NB4 (cell line): ENCODE measurements at places on chromosomes 12 and 14.

DNA sequence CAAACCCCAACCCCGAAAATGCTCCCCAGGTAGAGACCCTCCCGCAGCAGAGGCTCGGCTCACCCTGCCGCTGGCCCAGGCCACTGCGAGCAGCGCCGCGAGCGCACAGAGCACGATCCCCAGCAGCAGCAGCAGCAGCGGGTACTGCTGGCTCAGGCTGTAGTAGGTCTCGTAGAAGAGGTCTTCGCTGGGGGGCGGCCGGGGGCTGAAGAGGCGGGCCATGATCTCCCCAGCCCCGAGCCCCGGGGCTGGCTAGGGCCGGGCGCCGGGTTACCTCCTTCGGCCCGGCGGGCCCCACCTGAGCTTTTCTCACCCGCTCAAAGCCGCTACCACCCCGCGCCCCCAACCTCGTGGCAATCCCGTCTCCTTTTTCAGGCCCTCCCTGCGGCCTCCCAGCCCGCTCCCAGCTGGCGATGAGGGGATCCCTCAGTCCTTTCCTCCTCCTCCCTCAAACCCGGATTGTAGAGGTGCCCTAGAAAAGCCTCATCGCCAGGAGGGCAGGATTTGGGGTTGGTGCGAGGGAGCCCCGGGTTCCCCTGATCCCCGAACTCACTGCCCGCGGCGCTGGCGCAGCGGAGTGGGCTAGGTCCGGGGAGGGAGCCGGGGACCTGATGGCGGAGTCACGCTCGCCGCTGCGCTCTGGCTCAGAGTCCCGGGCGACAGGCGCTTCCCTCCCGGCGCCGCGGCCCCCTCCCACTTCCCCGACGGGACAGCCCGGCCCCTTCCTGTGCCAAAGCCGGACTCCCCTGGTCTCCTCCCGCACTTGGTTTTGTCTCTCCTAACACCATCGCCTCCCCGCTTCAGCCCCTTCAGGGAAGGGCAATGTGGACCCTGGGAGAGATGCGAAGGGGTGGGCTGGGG lies at the start of gene ADCY4:
Gene ADCY4 (minus strand): TSS at position 641 of the 861 bp plus-strand sequence. CDS start 419 bp downstream, at position 222.
- no peak for DNase-seq

GRCh38 chr12:49048953-49049352 lies 11.6 kb downstream of the KMT2D start:
- no peak for DNase-seq

DNA sequence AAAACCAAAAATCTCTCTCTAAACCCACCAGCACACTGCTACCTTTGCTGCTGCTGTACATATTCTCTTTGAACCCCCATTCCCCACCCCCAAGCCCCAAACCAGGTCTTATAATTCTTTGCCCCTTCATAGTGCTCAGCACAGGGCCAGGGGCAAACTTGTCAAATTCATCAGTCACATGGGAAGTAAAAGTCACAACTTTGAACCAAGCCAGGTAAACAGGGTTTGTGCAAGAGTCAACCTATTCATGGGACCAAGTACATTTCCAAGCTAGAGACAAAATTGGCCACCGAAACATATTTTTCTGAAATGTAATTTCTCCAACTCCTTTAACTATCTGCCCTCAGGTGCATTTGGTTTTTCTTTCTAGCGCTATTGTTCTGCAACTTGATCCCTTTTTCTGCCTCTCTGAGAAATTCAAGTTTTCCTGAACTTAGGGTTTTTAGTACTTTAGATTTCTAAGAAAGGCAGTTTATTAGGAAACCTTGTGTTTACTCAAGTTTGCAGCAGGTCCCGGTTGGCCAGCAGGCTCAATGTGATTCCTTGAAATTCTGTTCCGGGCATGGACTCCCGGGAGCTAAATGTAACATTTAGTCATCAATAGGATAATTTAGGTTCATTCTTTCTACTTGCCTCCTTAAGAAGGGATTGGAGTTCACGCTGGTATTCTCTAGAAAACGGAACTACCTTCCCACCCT lies 230.5 kb downstream of the EFCAB11 start:
- DNase-seq: no peak

- DNase-seq: no peak
These were observed 8.4 kb downstream of the ZC2HC1C start for GRCh38 chr14:75077794-75078193.

GRCh38 chr12:57096099-57096572 lies 7.2 kb downstream of the NAB2 start:
- no peak for DNase-seq

DNA sequence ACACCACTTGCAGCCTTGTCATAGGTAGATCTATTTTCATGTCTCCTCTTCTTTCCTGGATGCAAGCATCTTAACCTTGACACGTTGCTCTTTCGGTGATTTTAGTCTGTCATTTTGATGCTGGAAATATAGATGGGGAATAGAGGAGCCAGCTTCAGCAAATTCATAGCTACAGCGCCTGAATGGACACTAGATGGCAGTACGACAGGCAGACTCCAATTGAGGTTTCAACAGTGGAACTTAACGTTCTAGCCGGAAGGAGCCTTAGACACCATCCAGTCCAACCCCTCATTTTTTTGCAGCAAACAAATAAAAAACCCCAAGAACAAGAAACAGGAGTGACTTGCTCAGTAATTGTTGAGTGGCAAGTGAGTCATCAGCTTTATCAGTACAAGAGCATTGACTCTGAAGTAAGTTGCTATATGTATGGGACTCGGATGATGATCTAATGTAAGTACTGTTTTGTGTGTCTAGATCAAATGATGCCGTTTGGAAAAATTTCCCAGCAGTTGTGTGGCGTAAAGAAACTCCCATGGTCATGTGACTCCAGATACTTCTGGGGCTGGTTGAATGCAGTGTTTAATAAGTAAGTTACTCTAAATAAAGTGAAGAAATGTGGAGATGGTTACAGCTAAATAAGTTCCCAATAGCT lies 9.0 kb downstream of the DMAC2L start:
- peak; percentile 95 for DNase-seq

DNA sequence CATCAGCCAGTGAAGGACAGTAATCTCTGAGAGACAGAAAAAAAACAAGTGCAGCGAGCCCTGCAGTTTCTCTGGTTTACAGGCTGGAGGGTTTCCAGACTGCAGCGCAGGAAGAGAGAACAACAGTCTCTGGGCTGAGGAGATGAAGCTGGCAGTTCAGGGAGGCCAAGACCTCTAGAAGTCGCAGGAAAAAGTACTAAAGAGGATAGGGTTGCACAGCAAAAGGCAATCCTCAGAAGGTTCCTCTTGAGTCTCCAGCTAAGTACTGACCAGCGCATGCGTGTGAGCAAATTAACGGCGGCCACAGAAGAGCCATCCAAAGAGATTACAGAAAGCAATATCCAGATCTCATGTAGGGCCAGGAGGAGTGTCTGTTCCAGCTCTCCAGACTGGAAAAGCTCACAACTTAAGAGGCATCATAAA lies 12.2 kb upstream of the CCDC60 start:
- DNase-seq: no peak

- DNase-seq: no peak
These were observed 379.2 kb upstream of the OR4E1 start for GRCh38 chr14:22052795-22053194.

GRCh38 chr14:76509311-76509710 lies 133.4 kb downstream of the ESRRB start:
- DNase-seq: no peak

DNA sequence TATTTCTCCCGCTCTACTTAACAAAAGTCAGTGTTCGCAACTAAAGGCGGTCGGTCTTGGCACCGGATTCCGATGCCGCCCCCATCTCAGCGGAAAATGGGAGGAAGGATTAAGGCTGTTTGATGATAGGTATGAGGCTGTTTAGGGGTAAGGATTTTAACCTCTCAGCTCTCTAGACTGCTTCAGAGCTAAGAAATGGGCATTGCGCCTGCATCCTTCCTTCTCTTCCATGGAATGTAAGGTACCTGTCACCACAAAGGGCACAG lies 1.4 kb downstream of the COCH start:
- no peak for DNase-seq

- DNase-seq: no peak
These were observed 102.4 kb downstream of the TMTC1 start for GRCh38 chr12:29681370-29681769.

GRCh38 chr14:75844486-75844885 lies 137.3 kb downstream of the TGFB3 start:
- no peak for DNase-seq

GRCh38 chr14:64095620-64096019 lies 198.6 kb downstream of the ESR2 start:
- DNase-seq: no peak

DNA sequence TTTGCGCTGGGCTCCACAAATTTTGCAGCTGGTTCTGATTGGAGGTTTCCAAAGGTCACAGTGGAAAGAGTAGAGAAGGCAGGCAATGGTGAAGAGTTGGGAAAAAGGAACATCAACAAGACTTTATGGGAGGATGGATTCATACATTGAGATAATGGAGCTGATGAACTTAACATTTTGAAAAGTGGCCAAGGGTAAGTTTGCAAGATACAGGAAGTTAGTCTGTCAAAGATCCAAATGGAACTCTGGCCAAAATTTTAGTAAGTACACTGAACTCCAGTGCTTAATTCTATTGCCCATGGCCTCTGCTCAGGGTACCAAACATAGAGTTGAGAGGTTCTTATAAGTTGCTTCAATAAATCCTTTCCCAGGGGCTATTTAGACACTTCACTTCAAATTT lies 15.6 kb downstream of the CCER1 start:
- no peak for DNase-seq

GRCh38 chr12:56839915-56840325 lies 76.8 kb downstream of the HSD17B6 start:
- peak; percentile 71 for DNase-seq

- DNase-seq: no peak
These were observed 336.1 kb downstream of the RPS29 start for GRCh38 chr14:49250109-49250508.

DNA sequence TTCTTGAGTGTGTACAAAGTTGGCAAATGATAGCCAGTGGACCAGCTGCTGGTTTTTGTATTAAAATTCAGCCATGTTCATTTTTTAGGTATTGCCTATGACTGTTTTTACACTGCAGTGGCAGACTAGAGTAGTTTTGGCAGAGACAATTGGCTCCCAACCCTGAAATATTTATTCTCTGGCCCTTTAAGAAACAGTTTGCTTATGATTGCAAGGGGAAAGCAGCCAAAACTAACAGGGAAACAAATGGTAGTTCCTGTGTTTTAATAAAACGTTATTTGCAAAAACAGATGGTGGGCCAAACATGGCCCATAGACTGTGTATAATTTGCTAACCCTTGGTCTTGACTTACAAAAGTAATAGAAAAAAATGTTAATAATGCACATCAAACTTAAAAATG lies 110.2 kb downstream of the ALX1 start:
- DNase-seq: no peak

GRCh38 chr12:131900397-131900796 lies 6.0 kb downstream of the ULK1 start:
- DNase-seq: no peak

DNA sequence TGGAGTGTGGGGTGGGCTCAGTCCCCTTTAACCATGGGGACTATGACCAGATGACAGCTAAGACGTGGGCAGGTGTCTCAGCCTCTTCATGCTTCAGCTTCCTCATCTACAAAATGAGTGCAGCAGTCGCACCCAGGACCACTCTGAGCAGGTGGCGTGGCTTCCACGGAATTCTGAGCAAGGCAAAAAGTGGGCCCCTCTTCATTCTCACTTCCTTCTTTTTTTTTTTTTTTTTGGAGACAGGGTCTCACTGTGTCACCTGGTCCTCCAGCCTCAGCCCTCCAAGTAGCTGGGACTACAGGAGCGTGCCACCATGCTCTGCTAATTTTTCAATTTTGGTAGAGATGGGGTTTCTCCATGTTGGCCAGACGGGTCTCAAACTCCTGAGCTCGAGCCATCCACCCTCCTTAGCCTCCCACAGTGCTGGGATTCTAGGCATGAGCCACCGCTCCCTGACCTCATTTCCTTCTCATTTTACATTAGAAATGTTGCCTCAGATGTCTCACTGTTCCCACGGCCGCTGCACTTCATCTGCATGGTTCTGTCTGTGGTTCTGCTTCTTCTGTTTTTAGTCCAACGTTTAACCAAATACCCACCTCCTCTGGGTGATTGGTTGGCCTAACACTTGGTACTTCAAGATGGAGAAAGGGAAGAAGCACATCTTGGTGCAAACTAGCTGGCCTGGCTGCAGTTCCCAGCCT lies 41.3 kb upstream of the BCL7A start:
- DNase-seq: peak; percentile 32

DNA sequence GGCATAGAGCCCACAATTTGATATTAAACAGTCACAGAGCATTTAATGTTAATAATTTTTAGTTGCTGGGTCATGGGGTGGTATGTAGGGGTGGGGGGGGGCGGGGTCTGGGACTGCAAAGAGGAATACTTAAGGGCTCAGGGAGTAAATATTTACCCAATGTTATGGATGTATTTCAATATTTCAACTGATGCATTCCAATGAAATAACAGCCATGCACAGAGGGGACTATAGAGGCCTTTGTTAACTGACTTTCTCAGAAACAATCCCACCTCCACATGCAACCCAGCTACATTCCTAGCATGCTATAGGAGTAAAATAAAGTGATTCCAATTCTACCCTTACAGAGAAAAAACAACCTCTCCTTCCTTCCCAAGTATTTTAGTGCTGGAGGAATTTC lies 7.9 kb upstream of the BBS10 start:
- no peak for DNase-seq

GRCh38 chr12:99005601-99006000 lies 360.5 kb downstream of the APAF1 start:
- no peak for DNase-seq

DNA sequence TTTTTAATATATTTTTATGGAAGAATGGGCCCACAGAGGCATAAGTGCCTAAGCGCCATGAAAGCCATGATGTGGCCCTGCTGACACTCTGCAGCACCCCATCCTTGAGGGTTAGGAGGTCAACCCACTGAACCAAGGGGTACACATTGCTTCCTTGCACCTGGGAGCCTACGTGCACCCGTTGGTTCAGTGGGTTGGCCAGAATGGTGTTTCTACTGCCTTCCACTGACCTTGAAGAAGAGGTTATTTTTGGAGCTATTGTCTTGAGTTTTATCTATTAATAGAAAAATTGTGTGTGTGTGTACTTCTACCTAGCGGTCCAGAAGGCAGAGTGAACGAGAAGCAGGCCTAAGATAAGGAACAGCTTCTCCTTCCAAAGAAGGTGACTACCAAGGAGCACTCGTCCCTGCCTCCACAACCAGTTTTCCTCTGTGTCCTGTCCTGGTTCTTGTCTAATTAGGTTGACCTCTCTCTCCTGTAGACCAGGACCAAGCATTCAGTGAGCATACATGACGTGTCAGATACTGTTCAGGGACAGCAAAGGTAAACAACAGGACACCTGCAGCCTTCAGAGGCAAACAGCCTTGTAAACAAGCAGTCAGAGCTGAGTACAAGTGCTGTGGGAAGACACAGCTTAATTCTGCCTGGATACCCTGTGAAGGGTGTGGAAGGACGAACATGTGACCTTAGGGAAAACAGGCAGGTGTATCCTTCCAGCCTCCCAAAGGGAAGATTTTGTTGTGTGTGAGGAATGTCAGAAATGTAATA lies 30.4 kb upstream of the PLEK2 start:
- no peak for DNase-seq
